ENCODE measurements at places on chromosomes 3 and 15. TPM values are rescaled to one million over a fixed set of nuclear protein-coding genes. Genes with fewer than 3 reads are reported as not detected.

Gene SIN3A
- total RNA-seq = 77.0 TPM

Gene CFAP20DC
- 2.4 TPM for total RNA-seq

Gene ZIC1
- not detected for total RNA-seq

Gene SUSD5
- total RNA-seq = not detected

Gene LEKR1
- total RNA-seq = 0.74 TPM

Gene PLA2G4E
- not detected for total RNA-seq

GRCh38 chr3:69566275-69566674 is 173.0 kb upstream of the MITF start:
- DNase-seq = no peak

- DNase-seq = no peak
Measured at GRCh38 chr3:136835813-136836510, 17.0 kb downstream of the SLC35G2 start.

DNA sequence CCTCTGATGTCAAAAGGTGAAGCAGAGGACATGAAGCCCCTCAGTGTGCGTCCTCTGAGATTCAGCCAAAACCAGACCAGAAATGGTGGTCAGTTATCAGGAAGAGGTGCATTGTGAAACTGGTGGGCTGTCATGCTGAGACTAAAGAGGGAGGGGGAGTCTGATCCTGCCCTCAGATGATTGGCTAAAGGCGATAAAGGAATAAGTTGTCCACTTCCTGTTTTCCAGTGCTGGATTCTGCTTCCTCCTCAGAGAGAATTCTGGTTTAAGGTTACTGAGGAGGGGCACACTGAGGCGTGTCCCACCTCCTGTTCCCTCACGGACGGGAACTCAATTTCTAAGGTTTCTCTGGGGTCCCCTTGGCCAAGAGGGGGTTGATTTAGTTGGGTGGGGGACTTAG is 97.0 kb upstream of the UBE3A start:
- no peak for DNase-seq

GRCh38 chr15:57307527-57308169 is 68.7 kb upstream of the CGNL1 start:
- no peak for DNase-seq

DNA sequence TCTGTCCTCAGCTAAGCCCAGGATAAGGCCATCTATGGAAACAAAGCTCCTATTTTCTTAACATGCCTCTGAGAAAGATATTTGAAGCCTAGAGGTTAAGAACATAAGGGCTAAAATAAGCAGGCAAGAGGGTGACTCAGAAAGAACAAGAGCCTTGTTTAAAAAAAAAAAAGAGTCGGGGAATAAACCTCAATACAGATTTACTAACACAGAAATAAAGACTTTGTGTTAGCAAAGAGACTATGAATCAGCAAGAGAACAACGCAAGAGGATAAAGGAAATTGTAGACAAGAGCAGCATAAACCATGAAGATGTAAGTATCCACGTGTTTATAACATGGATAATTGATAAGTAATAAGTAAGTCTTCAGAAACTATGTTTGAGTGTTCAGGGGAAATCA is 36.0 kb downstream of the RAB27A start:
- no peak for DNase-seq

DNA sequence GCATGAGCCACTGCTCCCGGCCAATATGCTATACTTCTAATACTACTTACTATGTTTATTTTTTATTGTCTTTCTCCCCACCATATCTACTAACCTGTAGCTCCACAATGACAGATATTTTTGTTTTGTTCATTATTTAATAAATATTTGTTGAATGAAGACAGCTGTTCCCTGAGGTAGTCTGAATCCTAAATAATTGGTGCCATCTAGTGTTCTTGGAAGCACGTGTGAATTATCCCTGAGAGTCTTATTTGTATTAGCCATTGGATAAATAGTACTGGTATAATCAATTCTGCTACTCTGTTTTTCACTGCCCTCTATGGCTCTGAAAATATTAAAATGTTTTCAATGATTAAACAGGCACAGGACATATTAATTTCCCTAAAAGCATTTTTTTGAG is 5.6 kb upstream of the APPL1 start:
- no peak for DNase-seq

DNA sequence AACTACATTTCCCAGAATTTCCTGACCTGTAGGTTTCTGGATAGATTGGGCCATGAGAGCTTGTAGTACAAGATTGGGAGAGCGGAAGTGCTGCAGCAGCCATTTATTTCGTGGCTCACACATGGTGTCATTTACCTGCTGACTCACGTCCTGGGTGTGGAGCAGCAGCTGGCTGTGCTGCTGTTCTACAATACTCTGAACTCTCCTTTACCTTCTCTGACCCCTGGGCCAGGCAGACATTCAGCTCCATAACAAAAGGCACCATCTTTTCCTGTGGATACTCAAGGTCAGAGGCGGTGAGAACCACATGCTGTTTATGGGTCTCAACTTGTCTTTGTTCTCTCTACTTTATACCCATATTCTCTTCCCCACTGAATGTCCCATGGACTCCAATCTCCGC is 490.2 kb downstream of the IGSF11 start:
- DNase-seq = no peak

DNA sequence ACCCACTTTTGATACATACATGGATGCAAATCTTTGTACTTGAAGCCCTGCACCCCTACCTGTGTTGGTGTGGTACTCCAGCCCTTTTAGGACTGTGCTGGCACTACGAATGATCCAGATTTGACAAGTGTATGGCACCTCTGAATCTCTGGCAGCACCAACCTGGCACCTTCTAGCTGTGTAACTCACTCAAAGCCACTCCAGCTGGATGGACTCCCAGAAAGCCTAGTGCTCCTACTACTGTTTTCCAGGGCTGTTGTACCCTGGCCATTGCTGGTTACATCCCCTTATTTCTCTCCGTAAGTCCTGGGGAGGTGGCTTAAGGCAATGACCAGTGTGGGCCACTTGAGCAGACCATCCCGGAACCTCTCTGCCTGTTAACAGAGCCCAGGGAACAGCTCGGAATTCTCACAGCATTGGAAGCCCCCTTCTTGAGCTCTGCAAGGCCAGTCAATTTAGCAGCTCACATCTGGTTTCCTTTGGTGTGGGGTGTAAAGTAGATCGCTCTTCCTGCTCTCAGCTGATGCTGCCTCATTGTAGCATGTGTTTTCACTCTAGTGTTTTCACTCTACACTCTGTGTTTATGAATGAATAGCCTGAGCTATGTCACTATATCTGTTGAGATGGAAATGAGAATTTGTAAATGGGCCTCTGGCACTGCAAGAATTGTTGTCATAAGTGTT is 12.2 kb downstream of the CALML4 start:
- no peak for DNase-seq

DNA sequence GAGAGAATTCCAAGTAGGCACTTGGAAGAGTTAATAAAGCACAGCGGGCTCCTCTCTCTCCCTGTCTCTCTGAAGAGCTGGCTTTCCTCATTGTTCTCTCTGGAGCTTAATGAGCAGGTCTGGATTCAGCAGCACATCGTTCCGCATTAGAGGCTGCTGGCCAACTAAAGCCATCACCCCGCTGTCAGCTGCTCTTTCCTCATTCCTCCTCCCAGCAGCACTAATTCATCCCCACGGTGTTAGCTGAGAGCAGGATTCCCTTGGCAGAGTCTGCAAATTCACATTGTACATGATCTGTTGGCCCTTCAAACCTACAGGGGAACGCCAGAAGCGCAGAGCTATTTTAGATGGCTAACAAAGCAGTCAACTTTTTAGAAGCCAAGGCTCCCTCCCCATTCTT is 44.2 kb downstream of the SGO1 start:
- no peak for DNase-seq

GRCh38 chr15:97944724-97945123 is 15.8 kb upstream of the ARRDC4 start:
- DNase-seq = no peak

- no peak for DNase-seq
Measured at GRCh38 chr15:84034578-84035398, 200.8 kb upstream of the GOLGA6L4 start.

DNA sequence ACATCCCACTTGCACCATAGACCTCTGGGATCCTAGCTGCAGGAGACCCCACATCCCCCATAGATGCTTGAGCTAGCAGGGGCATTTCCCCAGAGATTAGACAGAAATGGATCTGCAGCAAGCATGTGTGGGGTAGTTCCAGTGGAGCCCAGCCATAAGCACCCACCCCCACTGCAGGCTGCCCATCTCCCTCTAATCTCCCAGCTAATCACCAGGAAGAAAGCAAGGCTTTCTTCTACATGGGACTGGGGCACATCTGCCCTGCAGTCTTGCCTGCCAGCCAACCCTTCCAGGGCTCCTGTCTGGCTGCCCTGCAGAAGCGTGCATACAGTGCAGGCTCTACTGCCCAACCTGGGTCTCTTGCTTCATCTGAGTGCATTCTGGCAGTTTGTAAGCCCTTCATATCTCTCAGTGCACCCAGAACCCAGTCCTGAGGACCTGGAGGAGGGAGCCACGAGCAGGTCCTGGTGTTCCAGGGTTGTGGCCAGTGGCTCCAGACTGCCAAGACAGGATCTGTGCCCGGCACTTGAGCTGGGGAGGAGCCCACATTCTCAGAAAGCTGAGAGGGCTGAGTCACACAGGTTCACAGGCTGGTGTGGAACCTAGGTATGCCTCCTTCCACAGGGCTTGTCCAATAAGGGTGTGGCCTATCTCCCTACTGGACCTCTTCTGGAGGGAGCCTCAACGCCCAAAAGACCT is 49.9 kb upstream of the IGSF11 start:
- DNase-seq = no peak

GRCh38 chr15:90402223-90402622 is 14.2 kb downstream of the IQGAP1 start:
- no peak for DNase-seq

GRCh38 chr3:60025096-60026050 is 975.5 kb upstream of the CFAP20DC start:
- DNase-seq = no peak

GRCh38 chr3:133595341-133595740 is 21.9 kb downstream of the CDV3 start:
- peak; percentile 16 for DNase-seq

GRCh38 chr15:22931784-22932536 is 48.2 kb downstream of the CYFIP1 start:
- no peak for DNase-seq

- DNase-seq = no peak
Measured at GRCh38 chr3:125715651-125716050, 120.4 kb upstream of the OSBPL11 start.

- no peak for DNase-seq
Measured at GRCh38 chr15:99496302-99496629, 69.5 kb upstream of the MEF2A start.

GRCh38 chr3:97983933-97984491 is 11.8 kb upstream of the RIOX2 start:
- DNase-seq = no peak

DNA sequence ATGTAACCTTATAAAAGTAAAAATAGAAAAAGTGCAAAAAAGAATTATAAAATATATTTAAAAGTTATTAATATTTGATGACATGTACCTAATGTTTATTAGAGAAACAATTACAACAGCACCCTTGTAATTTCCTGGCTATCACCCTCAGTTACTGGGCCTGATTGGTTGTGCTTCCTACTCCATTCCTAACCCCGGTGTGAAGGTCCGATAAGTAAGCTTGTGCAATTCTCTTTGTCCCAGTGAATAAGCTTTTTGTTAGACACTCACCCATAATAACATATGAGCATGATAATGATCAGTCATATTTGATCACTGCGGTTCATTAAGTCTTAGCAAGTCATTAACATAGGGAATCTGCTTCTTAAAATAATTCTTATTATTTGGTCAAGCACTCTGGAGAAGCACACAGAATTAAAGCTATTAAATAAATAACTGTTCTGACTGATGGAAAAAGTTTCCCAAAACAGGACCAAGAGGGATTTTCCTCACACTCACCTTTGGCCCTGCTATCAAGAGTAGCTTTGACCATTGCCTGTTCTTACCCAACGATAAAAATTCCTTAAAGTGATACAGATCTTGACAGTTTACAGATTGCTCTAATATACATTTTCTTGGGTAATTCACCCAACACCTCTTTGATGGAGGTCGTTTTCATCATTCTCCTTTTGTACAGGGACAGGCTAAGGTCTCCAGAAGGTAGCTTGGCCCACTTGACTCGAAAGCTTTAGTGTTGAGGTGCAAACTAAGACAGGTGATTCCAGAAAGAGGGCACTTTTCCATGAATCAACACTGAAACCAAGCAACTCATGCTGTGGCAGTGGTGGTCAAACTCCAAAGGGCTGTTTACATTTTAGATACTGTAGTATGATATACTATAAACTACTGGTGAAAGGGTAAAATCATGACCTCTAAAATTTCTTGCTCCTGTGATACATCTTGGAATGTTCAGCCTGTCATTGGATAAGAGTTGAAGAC is 543.0 kb upstream of the KCNMB2 start:
- DNase-seq = no peak

- DNase-seq = no peak
Measured at GRCh38 chr3:46413951-46414350, 6.9 kb downstream of the CCRL2 start.

DNA sequence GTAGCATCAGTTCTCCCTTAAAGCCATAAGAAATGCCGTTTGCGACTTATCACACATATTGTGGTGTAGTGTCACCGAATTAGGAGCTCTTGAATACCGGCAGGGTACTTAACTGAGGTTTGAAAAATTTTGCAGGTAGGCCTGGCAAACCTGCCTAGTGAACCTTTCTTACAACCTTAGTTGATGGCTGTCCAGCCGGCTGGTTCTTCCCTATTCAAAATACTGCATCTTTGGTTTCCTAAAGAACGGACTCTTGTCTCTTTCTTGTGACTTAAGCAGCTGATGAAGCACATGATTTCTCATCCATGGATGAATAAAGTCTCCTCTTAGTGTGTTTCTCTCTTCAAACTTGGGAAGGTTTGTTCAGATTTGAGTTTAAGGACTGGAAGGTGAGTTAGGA is 1.5 kb downstream of the RAB7A start:
- DNase-seq = no peak

Data from activated naive CD8-positive, alpha-beta T cell treated with anti-CD3 and anti-CD28 coated beads for 36 hours (primary cell).